ENCODE measurements at places on chromosomes 12 and 14.

DNA sequence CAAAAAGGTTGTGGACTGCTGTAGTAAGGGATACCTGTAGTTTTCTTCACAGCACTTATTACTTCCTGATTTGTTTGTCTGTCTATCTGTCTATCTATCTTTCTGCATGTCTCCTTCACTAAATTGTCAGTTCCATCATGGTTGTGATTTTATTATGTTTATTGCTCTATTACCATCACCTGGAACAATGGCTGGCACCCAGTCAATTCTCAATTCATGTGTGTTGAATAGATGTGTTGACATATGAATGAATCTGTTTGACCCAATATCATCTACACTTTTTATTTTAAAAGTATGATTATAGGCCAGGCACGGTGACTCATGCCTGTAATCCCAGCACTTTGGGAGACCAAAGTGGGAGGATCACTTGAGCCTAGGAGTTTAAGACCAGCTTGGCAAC lies 224.4 kb downstream of the NUBPL start:
- DNase-seq: no peak

DNA sequence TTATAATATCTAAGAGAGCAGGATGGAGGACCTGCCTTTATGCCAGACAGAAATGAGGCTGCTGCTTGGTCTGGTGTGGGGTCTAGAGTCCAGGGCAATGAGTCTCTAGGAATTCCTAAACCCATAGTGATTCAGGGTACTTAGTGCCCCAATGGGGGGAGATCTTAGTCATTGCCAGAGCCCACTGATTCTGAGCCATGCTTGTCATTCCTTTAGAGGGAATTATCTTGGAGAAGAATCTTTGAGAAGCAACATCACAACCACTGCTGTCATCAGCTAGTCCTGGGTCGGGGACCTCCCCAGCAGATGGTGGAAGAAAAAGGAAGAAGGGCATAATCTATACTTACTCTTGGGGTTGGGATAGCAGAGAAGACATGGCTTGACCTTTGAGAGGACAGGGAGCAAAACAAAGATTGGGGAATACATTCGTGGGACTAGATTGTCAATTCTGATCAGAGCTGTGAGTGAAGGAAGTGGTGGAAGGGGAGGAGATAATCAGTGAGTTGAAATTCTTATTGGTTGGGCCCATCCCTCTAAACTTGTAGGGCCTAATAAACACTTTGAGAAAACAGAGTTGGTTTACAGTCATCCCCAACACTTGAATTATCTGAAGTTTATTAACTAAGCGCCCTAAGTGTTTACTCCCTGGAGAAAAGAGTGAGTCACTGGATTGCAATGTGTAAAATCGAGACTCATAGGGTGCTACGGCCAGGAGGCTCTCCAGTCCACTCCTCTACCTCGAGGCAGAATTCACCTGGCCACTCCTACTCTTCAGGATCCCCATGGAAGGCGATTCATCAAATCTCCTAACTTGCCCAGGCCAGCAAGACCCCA lies 3.0 kb upstream of the KRT3 start:
- DNase-seq: no peak

GRCh38 chr12:73815072-73815645 lies 722.5 kb upstream of the ATXN7L3B start:
- DNase-seq: no peak

GRCh38 chr12:31768046-31768445 lies 39.2 kb upstream of the AMN1 start:
- DNase-seq: no peak

- no peak for DNase-seq
These were observed 154.7 kb downstream of the STXBP6 start for GRCh38 chr14:24895243-24895583.

DNA sequence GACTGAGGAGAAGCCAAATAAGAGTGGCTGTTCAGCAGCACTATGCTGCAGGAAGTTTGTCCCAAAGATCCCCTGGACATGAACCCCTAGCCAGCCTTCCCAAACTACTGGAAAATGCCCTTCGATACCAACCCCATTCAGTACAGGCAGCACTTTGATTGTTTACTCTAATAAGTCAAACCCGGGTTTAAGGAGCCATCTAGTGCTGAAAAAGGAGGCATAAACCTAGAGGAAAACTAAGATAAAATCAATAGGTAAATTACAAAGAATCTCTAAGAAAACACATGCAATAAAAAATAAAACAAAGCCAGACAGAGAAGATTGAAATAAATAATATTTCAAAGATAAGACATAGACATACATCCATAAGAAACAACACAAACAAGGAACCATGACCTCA lies 771.6 kb downstream of the RPS29 start:
- DNase-seq: no peak

DNA sequence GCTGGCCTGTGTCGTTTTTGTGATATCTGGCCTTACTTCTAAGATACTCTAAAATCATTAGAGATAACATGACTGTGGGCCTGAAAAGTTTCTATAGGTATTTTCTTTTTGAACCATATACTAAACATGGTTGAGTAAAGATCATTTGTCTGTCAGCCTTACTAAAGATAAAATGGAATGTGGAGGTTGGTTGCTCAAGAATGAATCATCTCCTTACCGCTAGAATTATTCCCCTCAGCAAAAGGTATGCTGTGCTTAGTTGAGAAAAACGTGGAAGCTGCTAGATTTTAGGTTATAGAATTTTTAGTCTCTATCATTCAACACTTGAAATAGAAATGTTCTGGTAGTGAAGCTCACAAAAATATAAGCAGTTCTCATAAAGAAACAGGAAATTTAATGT lies 407.3 kb downstream of the AEBP2 start:
- peak; percentile 71 for DNase-seq

DNA sequence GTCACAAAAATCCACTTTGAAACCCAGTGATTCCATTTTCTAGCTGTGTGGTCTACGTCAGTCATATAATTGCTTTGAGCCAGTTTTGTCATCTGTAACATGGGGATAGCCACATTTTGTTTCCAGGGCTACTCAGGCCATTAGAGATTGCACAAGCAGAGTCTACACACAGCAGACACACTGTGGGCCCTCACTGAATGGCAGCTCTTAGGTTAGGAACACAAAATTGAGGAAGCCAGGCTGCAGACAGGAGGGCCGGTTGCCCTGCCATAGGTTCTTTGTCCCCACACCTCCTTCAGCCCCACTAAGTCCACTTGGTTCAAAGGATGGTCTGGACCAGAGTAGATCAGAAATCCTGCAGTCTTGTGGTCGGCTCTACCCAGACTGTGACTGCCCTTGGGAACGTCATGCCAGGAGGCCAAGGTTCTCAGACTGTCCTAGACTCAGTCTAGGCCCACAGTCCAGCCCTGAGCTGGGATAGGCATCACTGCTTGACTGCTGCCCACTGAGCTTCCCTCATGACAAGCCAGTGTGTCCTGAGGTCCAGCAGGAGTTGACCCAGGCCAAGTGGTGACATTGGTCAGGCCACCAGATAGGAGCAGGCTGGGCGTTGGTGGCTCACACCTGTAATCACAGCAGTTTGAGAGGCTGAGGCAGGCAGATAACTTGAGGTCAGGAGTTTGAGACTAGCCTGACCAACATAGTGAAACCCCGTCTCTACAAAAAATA lies 3.8 kb upstream of the MYH7 start:
- no peak for DNase-seq

- no peak for DNase-seq
These were observed 25.6 kb upstream of the MED13L start for GRCh38 chr12:116303066-116303465.

DNA sequence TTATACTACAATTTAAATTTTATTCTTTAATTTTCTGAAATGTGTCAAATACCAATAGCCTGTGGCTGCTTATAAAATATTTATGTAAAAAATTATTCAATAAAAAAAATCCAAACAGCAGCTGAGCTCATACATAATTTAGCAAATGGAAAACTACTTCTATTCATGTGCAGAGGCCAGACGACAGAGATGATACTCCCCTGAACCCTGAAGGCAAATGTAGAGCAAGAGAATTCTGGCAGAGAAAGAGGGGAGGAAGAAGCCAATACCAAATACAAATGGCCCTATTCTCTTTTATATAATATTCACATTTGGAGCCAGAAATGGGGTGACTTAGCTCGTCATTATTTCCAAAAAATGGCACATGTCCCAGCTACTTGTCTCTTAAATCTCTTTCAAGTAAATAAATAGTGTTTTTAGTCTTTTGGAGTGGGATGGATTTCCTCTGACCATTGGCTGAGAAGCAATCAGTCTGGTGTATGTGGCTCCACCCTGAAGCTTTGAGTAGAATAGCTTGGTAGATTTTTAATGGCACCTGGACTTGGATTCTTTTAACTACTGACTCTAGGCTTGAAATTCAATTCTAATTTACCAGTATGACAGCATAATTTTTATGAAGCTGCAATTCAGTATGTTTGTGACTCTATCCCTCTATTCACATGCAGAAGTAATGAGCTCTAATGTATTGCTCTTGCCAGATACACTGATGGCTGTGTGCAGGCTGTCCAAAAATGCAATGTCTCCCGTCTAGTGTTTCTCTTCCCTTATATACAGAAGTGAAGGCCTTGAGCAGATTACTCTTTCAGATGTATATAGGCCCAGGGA lies 113.4 kb upstream of the SCAF11 start:
- peak; percentile 15 for DNase-seq

GRCh38 chr14:89327771-89328212 lies 89.2 kb downstream of the FOXN3 start:
- DNase-seq: no peak

- no peak for DNase-seq
These were observed 20.1 kb downstream of the PACS2 start for GRCh38 chr14:105334383-105335230.

- DNase-seq: no peak
These were observed 105.4 kb upstream of the HIF1A start for GRCh38 chr14:61589691-61590581.

- DNase-seq: no peak
These were observed 157.7 kb upstream of the KITLG start for GRCh38 chr12:88737838-88738472.

DNA sequence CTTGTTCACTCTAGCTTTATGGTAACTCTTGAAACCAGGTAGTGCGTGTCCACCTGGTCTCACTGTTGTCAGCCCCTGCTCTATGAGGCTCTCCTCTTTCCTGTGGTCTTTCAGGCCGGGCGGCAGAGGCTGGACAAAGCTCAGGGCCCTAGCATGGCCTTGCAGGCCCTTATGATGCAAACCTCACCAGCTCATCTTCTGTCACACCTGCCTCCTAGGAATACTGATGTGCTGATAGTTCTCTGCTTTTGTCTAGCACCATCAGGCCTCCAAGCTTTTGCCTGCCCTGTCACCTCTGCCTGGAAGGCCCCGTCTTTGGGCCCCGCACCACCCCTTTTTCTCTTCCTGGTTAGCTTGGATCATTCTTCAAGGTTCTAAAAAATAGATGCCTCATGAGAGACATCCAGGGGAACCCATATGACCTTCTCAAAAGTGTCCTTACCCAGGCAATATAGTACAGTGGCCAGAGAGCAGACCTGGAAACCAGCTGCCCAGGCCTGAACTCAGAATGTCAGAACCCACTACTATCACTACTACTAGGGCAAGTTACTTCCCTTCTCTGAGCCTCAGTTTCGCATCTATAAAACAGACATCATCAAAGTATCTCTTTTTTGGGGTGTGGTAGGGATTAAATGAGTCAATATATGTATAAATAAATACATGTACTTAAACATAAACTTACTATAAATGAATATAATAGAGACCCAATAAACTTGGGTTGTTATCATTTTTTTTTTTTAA lies 91.7 kb downstream of the ZFP36L1 start:
- no peak for DNase-seq

DNA sequence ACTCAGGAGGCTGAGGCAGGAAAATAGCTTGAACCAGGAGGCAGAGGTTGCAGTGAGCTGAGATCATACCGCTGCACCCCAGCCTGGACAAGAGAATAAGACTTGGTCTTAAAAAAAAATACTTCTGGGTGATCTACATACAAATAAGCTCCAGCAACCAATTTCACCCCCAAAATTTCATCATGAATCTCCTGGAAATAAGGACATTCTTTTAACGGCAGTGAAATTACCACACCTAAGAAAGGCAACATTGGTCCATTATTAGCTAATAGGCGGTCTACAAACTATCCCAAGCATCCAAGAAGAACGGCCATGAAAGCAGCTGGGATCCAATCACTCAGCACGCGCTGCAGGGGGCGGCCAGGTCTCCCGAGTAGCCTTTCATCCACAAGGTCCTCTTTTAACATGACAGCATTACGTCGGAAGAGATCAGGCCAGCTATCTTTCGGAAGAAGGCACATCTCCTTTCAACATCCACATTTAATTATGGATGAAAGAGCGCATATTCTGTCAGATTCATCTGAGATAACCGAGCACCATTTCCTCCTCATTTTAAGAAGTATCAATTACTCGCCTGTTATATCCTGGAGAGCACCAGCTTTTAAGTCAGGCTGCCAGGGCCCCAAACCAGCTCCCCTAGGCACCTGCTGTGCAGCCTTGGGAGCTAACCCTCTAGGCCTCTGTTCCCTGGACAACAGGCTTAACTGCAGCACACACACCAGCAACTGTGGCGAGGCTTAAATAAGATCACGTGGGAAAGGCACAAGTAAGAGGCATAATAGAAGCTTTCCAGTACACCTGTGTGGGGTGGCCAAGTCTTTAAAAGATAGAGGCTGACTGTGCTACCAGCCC lies 4.2 kb downstream of the SLC15A4 start:
- DNase-seq: no peak

GRCh38 chr12:120132863-120133385 lies 16.4 kb upstream of the RAB35 start:
- no peak for DNase-seq

GRCh38 chr12:6507102-6507998 lies 13.4 kb downstream of the NCAPD2 start:
- no peak for DNase-seq

GRCh38 chr12:96343347-96343954 lies 56.8 kb downstream of the CDK17 start:
- DNase-seq: no peak

GRCh38 chr12:68370006-68370590 lies 37.9 kb upstream of the MDM1 start:
- DNase-seq: no peak

- DNase-seq: peak; percentile 72
These were observed 395 bp upstream of the BRI3BP start for GRCh38 chr12:124992874-124993625.

DNA sequence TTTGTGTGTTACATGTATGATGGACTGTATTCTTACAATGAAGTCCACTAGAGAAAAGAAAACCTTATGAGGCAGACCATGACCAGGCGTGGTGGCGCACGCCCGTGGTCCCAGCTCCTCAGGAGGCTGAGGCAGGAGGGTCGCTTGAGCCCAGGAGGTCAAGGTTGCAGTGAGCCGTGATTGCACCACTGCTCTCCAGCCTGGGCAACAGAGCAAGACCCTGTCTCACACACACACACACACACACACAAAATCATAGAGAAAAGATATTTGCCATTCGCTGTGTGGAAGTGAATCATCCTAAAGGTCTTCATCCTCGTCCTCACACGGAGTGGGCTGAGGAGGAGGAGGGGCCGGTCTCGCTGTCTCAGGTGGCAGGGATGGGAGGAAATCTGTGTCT lies 32.3 kb downstream of the LRCOL1 start:
- no peak for DNase-seq

- DNase-seq: no peak
These were observed 123.0 kb downstream of the PLXNC1 start for GRCh38 chr12:94271351-94271750.

GRCh38 chr14:70830998-70831781 lies 21.9 kb upstream of the MAP3K9 start:
- DNase-seq: no peak

Measured in putamen (tissue), 1 donor.